Stimulated activated CD4-positive, alpha-beta T cell treated with anti-CD3 and anti-CD28 coated beads, Interleukin-2, amount 100 ng/mL, for 24 hours (primary cell): ENCODE measurements at places on chromosomes 2 and 18.
A peak's percentile ranks its signal among the peaks of the same experiment; 100 is the strongest.

DNA sequence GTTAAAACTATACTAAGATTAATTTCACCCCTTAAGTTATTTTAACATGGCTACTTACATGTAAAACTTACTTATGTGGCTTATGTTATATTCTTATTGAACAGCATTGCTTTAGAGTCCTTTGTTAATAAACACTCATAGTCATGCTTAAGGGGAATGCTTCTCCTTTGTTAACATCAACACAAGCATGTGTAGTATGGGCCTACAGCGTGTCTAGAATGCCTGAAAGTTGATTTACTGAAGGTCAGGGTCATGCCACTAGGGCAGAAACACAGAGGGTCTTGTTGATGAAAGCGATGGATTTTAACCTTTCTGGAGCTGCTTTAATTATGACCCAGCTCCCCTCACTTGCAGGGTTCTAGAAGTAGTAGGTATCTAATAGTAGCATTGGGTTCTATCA lies 159.8 kb upstream of the DLX2 start:
- DNase-seq: no peak

GRCh38 chr2:31053929-31054782 lies 84.1 kb downstream of the GALNT14 start:
- DNase-seq: no peak

DNA sequence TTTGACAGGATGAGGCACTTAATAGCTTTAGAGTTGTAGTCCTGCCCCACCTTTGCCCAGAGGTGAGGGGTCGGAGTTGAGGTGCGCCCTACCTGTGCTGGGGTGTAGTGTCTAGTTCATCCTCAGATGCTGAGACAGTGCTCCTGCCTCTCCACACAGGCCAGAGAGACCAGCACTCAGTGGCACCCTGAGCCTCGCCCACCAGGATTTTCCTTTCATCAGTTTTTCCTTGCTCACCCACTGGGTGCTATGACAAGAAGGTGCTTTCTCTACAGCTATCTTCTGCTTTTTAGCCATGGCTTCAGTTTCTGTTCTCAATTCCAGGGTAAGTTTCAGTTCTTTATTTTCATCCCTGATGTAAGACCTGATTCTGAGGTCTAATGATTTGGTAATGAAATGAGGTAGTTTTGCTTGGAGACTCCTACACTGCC lies 16.8 kb upstream of the TMEM131 start:
- DNase-seq: peak; percentile 54

DNA sequence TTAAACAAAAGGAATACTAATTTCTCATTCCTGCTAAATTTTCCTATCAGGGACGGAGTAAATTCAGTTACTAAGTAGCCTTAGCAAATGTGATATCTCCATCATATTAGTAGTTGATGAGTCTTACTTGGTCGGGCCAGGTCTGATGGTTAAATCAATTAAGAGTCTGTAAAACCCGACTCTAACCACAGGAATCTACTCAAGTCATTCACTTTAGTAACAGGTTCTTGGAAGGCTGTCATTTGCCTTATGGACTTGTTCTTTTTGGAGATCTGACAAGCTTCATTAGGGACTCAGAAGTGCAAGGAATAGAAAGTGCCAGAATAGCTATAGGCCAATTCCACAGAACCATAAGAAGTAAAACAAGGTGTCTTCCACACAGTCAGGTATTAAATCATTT lies 119.0 kb downstream of the GCA start:
- DNase-seq: no peak

GRCh38 chr2:190382851-190383250 lies 25.3 kb upstream of the MFSD6 start:
- DNase-seq: no peak

GRCh38 chr18:76486038-76486437 lies 9.0 kb downstream of the ZNF516 start:
- no peak for DNase-seq

GRCh38 chr18:8890957-8891464 lies 185.7 kb downstream of the MTCL1 start:
- no peak for DNase-seq

DNA sequence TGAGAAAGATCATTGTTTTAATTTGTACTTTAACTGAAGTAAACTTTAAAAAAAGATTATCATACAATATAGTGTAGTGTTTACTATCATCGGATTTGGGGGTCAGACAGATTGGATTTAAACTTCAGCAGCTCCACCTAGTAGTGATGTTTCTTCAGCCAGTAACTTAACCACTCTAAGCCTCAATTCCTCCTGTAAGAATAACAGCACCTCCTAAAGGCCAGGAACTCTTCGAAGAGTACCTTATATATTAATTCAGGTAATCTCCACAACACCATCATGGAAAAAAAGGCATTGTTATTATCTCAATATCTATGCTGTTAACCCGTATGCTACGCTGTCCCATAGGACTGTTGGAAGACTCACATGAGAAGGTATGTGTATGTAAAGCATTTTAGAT lies 69.0 kb upstream of the DLGAP1 start:
- DNase-seq: no peak

DNA sequence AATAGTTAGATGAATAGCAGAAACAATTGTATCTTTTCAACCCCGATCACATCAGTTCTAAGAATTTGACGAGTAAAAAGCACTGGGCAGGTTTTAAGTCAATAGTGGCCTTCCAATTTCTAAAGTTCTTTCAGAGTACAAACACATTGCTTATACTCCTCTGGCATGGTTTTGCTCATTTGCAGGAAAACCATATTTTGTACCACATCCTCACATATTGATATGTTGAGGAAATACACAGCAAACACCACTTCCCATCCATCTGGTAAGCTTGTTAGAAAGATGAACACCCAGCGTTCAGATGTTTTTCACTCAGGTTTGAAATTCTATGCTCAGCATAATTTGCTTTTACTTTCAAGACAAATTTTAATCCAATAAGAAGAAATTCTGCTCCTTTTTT lies 344.6 kb upstream of the ACVR2A start:
- no peak for DNase-seq

DNA sequence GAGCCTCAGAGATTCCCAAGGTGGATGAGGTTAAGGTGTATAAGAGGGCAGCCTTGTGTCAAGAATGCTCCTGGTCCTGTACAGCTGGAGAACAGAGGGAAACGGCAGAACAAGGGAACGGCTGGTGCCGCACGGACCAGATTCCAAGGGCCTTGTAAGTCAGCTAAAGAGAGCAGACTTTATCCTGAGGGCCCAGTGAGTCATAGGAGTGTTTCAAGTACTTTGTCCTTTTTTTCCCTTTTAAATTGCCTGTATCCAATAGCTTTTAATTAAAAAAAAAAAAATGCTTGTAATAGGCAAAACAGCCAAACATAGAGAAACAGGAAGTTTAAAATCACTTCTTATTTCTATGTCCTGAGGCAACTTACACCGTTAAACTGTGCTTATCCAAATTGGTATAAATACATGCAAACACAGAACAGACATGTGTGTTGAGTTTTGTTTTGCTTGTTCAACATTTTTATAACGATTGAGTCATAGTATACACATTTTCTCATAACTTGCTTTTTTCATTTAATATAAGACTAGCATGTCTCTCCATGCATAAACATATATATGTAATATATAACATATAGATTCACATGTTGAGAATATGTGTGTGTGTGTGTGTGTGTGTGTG lies 42.1 kb upstream of the EVA1A start:
- DNase-seq: no peak

- no peak for DNase-seq
Measured at GRCh38 chr2:124822516-124822915, 797.4 kb downstream of the CNTNAP5 start.

GRCh38 chr2:219243291-219243761 lies 1.9 kb downstream of the GLB1L start:
- DNase-seq: no peak

GRCh38 chr2:107990718-107991117 lies 4.4 kb downstream of the SLC5A7 start:
- no peak for DNase-seq

- DNase-seq: no peak
Measured at GRCh38 chr18:62512996-62513395, 9.8 kb upstream of the ZCCHC2 start.

GRCh38 chr2:85976106-85976920 lies 87.5 kb upstream of the ST3GAL5 start:
- DNase-seq: peak; percentile 11

GRCh38 chr18:50696436-50696835 lies 123.4 kb downstream of the MRO start:
- no peak for DNase-seq

DNA sequence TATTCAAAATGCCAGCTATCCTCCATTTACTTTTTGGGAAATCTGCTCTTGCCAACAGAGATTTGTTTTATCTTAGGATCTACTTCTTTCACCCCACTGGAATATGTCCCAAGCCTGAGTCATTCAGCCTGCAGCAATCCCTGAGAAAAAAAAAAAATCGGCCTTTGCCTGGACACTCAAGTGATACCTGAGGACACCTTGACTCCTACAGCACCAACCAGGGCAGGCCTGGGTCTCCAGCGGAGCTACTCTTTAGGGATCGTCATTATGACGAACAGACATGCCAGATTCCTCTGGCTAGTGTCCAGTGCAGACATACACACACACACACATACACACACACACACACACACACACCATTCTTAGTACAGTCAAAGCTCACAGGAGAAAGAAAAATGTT lies 2.2 kb upstream of the UGT1A6 start:
- DNase-seq: no peak

- DNase-seq: peak; percentile 79
Measured at GRCh38 chr2:27735263-27735904, 36.1 kb upstream of the MRPL33 start.

GRCh38 chr2:383888-384287 lies 96.0 kb upstream of the ALKAL2 start:
- no peak for DNase-seq

DNA sequence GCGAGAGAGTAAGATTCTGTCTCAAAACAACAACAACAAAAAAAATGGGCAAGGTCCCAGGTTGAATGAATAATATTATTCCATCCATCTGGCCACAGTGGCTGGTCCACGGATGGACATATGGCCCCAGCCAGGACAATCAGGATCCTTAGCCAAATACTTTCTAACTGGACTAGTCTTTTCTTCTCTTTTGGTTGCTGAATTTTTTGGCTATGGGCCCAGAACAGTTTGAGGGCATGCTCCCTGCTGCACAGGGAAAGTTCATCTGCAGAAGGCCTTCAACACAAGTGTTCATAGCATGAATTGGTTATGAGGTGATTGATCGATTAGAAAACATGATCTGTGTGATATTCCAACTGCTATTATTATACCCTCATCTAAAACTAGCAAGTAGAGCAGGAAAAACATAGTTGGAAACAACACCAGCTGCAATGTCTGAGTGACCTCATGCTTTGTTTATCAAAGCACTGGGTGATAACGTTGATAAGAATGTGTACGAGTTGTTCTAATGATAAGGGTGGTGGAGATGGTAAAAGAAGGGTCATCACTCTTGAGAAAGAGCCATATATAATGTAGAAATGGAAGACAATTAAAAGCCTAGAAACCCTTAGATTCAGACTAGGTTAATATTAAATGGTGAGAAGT lies 47.8 kb upstream of the RNF103 start:
- DNase-seq: no peak

GRCh38 chr2:168819050-168819715 lies 16.7 kb downstream of the NOSTRIN start:
- DNase-seq: no peak

DNA sequence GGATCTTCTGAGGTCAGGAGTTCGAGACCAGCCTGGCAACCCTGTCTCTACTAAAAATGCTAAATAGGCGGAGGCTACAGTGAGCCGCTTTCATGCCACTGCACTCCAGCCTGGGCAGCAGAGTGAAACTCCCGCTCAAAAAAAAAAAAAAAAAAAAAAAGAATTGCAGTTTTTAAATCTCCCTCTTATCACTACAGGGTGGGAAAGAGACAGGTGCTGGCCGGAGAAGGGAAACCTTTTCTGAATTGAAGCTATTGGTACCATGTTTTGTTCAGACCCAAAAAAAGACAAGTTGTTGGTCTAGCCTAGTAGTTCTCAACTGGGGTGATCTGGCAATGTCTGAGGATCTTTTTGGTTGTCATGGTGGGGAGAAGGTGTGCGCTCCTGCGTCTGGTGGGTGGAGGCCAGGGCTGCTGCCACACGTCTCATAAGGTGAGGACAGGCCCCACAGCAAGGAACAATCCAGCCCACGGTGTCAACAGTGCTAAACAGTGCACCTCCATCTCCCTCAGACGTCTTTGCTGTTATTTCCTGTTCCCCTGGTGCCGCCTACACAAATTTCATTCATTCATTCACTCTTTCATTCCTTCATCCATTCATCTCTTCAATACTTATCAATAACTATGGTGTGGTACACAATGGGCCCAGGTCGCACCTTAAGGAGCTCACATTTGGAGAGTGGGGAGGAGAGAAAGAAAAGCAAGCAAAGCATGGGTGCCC lies 28.8 kb upstream of the ODC1 start:
- no peak for DNase-seq

- DNase-seq: no peak
Measured at GRCh38 chr2:160445673-160446072, 47.9 kb downstream of the RBMS1 start.

DNA sequence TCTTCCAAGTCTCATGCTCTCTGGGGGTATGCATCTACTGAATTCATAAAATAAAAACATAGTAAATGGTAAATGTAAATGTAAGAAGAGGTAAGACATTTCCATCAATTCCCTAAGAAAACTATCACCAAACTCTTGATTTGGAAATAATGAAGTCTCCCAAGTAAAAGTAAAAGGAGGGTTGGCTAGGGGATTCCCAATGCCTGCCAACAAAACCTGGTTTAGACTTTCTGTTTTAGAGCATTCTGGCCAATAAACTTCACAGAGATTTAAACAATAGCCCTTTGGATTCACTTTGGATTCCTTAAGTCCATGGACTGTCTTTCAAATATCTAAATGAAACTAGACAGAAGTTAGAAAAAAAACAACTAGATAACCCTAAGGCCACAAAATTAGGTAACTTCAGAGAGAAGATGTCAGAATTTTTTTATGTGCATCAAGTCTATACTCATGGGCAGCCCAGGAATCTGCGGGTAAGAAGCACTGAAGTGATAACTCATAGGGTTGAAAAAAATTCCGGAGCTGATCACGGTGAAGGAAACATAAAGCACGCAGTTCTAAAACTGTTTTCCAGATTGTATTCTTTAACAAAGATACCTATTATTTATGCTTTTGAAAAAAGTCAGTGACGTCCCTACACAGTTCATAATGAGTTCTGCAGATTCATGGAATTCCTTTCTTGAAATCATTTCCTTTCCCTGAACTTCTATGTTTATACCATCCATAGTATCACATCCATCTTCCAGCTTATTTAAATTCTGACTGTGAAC lies 263.6 kb downstream of the AFF3 start:
- DNase-seq: no peak

- DNase-seq: no peak
Measured at GRCh38 chr18:5424903-5425664, 118.7 kb downstream of the EPB41L3 start.

- DNase-seq: no peak
Measured at GRCh38 chr2:227477291-227477690, 5.3 kb downstream of the AGFG1 start.

GRCh38 chr18:26700201-26700600 lies 151.8 kb upstream of the KCTD1 start:
- DNase-seq: no peak

- no peak for DNase-seq
Measured at GRCh38 chr18:7464245-7464966, 102.7 kb upstream of the PTPRM start.

- no peak for DNase-seq
Measured at GRCh38 chr2:201483342-201483741, 31.8 kb downstream of the STRADB start.
